ENCODE measurements at places on chromosomes 3 and 15.

- H3K27ac ChIP-seq: no peak overlapping the region
- no peaks in the 10 kb centered on the region for H3K4me1 ChIP-seq
- H3K4me3 ChIP-seq: no peak overlapping the region
- no peak for DNase-seq
- H3K36me3 ChIP-seq: peaks cover 12% of the 10 kb centered on the region
These were observed 49.7 kb downstream of the CCK start for GRCh38 chr3:42216302-42216701.

- H3K4me1 ChIP-seq: peaks cover 5% of the 10 kb centered on the region
- H3K4me3 ChIP-seq: no peak overlapping the region
- H3K27me3 ChIP-seq: no peaks in the 10 kb centered on the region
- H3K36me3 ChIP-seq: peaks cover 1% of the 10 kb centered on the region
These were observed 230.0 kb upstream of the CTNNB1 start for GRCh38 chr3:40969341-40969740.

GRCh38 chr3:187558990-187559389 lies 111.2 kb downstream of the SST start:
- H3K27ac ChIP-seq: no peak overlapping the region
- H3K27me3 ChIP-seq: no peaks in the 10 kb centered on the region
- H3K36me3 ChIP-seq: no peaks in the 10 kb centered on the region
- DNase-seq: no peak
- no peak overlapping the region for H3K4me3 ChIP-seq
- H3K4me1 ChIP-seq: no peaks in the 10 kb centered on the region

- H3K4me3 ChIP-seq: no peak overlapping the region
- DNase-seq: no peak
- H3K27ac ChIP-seq: no peak overlapping the region
- no peaks in the 10 kb centered on the region for H3K27me3 ChIP-seq
- peaks cover 10% of the 10 kb centered on the region for H3K36me3 ChIP-seq
These were observed 13.3 kb upstream of the SPTBN5 start for GRCh38 chr15:41907141-41907540.

GRCh38 chr3:141810161-141810560 lies 47.0 kb downstream of the GRK7 start:
- no peak overlapping the region for H3K4me3 ChIP-seq
- H3K27ac ChIP-seq: no peak overlapping the region
- no peaks in the 10 kb centered on the region for H3K27me3 ChIP-seq
- no peaks in the 10 kb centered on the region for H3K4me1 ChIP-seq
- no peaks in the 10 kb centered on the region for H3K36me3 ChIP-seq
- DNase-seq: no peak

DNA sequence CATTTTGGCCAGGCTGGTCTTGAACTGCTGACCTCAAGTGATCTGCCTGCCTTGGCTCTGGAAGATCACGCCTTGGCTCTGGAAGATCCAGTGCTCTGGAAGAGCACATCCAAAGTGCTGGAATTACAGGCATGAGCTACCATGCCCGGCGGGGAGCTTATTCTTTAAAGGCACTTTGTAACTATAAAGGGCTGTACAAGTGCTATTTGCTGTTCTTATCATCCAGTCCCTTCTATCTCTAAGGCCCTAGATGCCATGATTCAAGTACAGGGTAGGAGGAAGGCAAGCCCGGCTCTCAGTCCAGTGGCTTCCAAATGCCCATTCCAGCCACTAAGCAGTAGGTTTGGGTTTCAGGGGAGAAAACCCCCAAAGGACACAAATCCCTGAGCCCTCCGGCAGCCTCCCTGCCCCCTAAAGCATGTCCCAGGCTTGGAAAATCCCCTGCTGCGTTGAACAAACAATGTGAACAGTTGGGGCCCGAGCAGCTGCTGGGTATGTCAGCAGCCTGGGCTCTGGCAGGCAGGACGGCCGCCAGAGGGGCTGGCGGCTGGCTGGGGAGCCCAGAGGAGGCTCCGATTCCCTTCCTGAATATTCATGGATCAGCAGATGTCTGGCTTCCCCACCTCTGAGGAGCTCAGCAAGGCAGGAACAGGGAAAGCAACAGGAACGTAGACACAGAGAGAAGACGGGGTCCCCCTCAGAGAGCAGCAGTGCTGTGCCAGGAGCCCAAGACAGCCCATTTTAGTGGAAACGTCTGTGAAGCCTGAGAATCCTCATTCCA lies 7.7 kb downstream of the IGDCC4 start:
- peaks cover 30% of the 10 kb centered on the region for H3K27me3 ChIP-seq
- peak overlapping the region; percentile 37 for H3K27ac ChIP-seq
- H3K4me1 ChIP-seq: peaks cover 23% of the 10 kb centered on the region
- H3K4me3 ChIP-seq: no peak overlapping the region

GRCh38 chr3:145055375-145056076 lies 1083.9 kb downstream of the DIPK2A start:
- H3K4me3 ChIP-seq: no peak overlapping the region
- no peaks in the 10 kb centered on the region for H3K27me3 ChIP-seq
- H3K4me1 ChIP-seq: peaks cover 2% of the 10 kb centered on the region
- H3K27ac ChIP-seq: no peak overlapping the region
- no peak for DNase-seq
- H3K36me3 ChIP-seq: peaks cover under 1% of the 10 kb centered on the region

DNA sequence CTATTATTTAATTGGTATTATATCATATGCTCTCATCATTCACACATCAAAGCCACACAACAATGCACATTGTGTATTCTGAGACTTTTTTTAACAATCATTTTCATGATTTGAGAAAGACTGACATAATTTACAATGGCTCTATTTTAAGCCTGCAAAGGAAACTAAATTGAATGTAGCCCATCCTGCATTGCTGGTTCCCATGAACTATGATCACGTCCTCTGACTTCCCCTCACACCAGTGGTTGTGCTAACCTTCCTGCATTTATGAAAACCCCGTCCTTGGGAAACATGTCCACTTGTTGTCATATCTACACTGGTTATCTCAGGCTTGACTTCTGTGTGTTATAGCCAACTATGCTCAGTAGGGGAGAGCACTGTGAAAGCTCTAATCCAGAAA lies 546.2 kb downstream of the MECOM start:
- peaks cover 57% of the 10 kb centered on the region for H3K36me3 ChIP-seq
- H3K27me3 ChIP-seq: no peaks in the 10 kb centered on the region
- H3K4me1 ChIP-seq: peaks cover 10% of the 10 kb centered on the region
- H3K4me3 ChIP-seq: no peak overlapping the region

GRCh38 chr15:60568914-60569391 lies 90.0 kb upstream of the ICE2 start:
- no peaks in the 10 kb centered on the region for H3K27me3 ChIP-seq
- no peaks in the 10 kb centered on the region for H3K36me3 ChIP-seq
- no peak for DNase-seq

GRCh38 chr3:62197350-62198012 lies 175.9 kb downstream of the FEZF2 start:
- H3K4me3 ChIP-seq: no peak overlapping the region
- peaks cover 4% of the 10 kb centered on the region for H3K4me1 ChIP-seq
- no peak overlapping the region for H3K27ac ChIP-seq
- peaks cover 13% of the 10 kb centered on the region for H3K36me3 ChIP-seq

- H3K4me3 ChIP-seq: no peak overlapping the region
- H3K27me3 ChIP-seq: no peaks in the 10 kb centered on the region
- no peak overlapping the region for H3K27ac ChIP-seq
- no peak for DNase-seq
- no peaks in the 10 kb centered on the region for H3K4me1 ChIP-seq
These were observed 83.2 kb upstream of the EOMES start for GRCh38 chr3:27805282-27805681.

DNA sequence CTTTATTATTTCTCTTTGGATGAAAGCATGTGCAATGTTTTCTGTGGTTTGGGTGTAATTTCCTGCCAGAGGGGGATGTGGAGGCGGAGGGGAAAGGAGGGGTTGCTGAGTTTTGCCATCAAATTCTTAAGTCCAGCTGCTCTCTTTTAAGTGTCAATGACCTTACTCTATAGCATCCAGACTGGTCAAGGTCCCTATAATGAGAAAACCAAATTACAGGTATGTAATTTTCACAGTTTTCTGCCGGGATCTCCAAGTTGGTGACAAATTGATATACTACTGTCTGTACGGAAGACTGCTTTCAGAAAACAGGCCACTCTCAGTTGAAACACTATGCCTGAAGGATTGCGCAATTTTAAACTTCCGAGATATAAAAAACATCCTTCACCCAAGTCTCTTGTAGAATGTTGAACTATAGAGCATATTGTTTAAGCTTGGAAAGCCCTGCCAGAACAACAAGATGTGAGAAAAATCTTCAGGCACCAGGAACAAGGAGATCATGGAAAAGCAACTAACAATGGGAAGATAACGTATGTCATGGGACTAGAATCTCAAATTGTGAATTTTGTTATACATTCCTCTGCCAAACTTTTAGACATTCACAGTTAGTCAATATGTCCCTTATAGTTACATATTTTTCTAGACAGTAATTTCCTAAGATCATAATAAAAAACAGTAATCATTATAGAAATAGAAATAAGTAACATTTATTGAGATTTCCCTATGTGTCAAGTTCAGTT lies 300.7 kb upstream of the SATB1 start:
- H3K36me3 ChIP-seq: no peaks in the 10 kb centered on the region
- H3K4me3 ChIP-seq: no peak overlapping the region
- H3K27ac ChIP-seq: no peak overlapping the region
- H3K27me3 ChIP-seq: peaks cover 3% of the 10 kb centered on the region
- H3K4me1 ChIP-seq: peaks cover 9% of the 10 kb centered on the region

GRCh38 chr15:99143655-99144610 lies 39.1 kb downstream of the SYNM start:
- peak overlapping the region; percentile 34 for H3K4me3 ChIP-seq
- DNase-seq: no peak
- H3K27me3 ChIP-seq: no peaks in the 10 kb centered on the region
- peaks cover 11% of the 10 kb centered on the region for H3K36me3 ChIP-seq
- peaks cover 29% of the 10 kb centered on the region for H3K4me1 ChIP-seq

GRCh38 chr15:70158309-70159000 lies 60.7 kb upstream of the TLE3 start:
- DNase-seq: no peak
- no peaks in the 10 kb centered on the region for H3K36me3 ChIP-seq
- peaks cover 44% of the 10 kb centered on the region for H3K4me1 ChIP-seq
- H3K27me3 ChIP-seq: peaks cover 87% of the 10 kb centered on the region
- H3K4me3 ChIP-seq: no peak overlapping the region

GRCh38 chr15:74564182-74564581 lies 23.2 kb downstream of the ARID3B start:
- H3K36me3 ChIP-seq: peaks cover 12% of the 10 kb centered on the region
- no peak overlapping the region for H3K4me3 ChIP-seq
- H3K27me3 ChIP-seq: no peaks in the 10 kb centered on the region

- no peak overlapping the region for H3K27ac ChIP-seq
- no peak for DNase-seq
- H3K36me3 ChIP-seq: no peaks in the 10 kb centered on the region
- peaks cover 7% of the 10 kb centered on the region for H3K4me1 ChIP-seq
- no peak overlapping the region for H3K4me3 ChIP-seq
- no peaks in the 10 kb centered on the region for H3K27me3 ChIP-seq
These were observed 313.1 kb downstream of the SV2B start for GRCh38 chr15:91413142-91413541.

DNA sequence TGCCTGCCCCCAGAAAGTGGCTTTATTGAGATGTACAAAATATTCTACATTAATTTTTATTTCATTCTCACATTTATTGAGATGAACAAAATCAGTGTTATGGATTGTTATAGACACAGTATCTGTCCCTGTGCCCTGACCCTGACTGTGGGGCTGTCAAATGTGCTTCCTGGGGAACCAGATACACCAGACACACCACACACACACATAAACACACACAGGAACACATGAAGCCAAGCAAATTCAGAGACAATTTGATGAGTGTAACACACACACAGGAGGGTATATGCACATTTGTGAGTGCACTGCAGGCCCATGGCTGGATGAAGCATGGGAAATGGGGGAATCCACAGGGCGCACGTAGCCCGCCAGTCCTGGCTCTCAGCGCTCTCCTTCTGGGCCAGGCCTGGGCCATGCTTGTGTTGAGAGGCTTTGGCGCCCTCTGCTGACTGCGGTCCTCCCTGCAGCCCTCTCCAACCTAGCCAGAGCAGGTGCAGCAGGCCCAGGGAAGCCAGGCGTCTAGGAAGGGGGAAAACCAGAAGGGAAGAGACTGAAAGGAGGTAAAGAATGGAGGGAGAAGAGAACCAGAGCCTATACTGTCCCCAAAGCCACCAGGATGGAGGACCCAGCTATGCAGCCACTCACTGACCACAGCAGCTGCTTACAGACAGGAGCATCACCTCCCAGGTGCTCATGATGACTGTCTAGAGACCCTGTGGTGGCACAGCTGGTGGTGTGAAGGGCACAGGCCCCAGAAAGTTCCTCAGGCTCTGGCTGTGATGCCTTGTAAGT lies 18.0 kb upstream of the LOXL1 start:
- H3K36me3 ChIP-seq: no peaks in the 10 kb centered on the region
- no peak overlapping the region for H3K4me3 ChIP-seq
- no peak overlapping the region for H3K27ac ChIP-seq
- no peaks in the 10 kb centered on the region for H3K4me1 ChIP-seq

GRCh38 chr3:29561651-29562149 lies 280.8 kb downstream of the RBMS3 start:
- no peaks in the 10 kb centered on the region for H3K36me3 ChIP-seq
- H3K27me3 ChIP-seq: no peaks in the 10 kb centered on the region
- no peak overlapping the region for H3K4me3 ChIP-seq
- no peak for DNase-seq

DNA sequence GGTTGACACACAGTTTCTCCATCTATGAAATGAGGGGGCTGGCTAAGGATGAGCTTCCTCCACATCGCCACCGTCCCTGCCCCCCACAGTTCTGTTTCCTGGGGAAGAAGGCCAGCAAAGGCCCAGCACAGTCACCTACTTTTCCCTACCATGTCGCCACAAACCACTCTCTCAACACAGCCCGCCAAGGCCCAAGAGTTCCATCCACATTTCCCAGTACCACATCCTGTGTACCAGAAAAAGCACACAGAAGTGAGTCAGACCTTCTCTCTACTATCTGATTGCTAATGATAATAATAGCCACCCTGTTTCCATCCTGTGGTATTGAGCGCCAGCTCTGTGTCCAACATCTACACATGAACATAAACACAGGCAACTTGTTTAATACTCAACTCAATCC lies 30.3 kb upstream of the C15orf39 start:
- DNase-seq: no peak
- no peak overlapping the region for H3K4me3 ChIP-seq
- no peak overlapping the region for H3K27ac ChIP-seq
- H3K4me1 ChIP-seq: peaks cover 1% of the 10 kb centered on the region
- H3K36me3 ChIP-seq: peaks cover 3% of the 10 kb centered on the region

GRCh38 chr3:41018855-41019254 lies 180.4 kb upstream of the CTNNB1 start:
- no peak for DNase-seq
- H3K27ac ChIP-seq: no peak overlapping the region
- no peaks in the 10 kb centered on the region for H3K27me3 ChIP-seq
- H3K4me3 ChIP-seq: no peak overlapping the region
- H3K36me3 ChIP-seq: no peaks in the 10 kb centered on the region

- DNase-seq: no peak
- H3K27ac ChIP-seq: no peak overlapping the region
- no peaks in the 10 kb centered on the region for H3K27me3 ChIP-seq
- no peak overlapping the region for H3K4me3 ChIP-seq
- H3K4me1 ChIP-seq: peaks cover 4% of the 10 kb centered on the region
- H3K36me3 ChIP-seq: no peaks in the 10 kb centered on the region
These were observed 44.7 kb downstream of the MYO1E start for GRCh38 chr15:59327942-59328341.

Measured in progenitor cell of endocrine pancreas (in vitro differentiated cells).